ENCODE measurements at places on chromosomes 1 and 21. TPM values are rescaled to one million over a fixed set of nuclear protein-coding genes. Genes with fewer than 3 reads are reported as not detected.

GIPC2 gene
- total RNA-seq: 2.1 TPM

PTPRF gene
- total RNA-seq: 169 TPM

CATSPERE gene
- 3.8 TPM for total RNA-seq

SLC16A4 gene
- total RNA-seq: 13.6 TPM

MATN1 gene
- total RNA-seq: 0.33 TPM

GPR161 gene
- total RNA-seq: 27.2 TPM
